ENCODE measurements at places on chromosomes 1 and 21.

DNA sequence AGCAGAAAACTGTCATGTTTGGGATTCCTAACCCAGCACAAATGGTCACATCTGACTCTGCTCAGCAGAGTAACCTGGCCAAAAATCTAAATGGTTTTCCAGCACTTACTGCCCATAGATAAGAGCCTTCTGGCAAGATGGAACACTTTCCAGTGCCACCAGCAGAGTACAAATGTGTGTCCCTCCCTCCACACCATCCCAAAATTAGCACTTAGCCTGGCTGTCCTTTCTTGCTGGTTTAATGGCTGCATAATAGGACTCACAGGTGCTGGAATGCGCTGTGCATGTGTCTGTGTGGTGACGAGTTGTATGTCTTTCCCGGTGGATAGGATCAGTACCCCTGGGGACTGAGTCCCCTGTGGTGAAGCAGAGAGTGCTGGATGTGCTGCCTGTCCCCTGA, 49.8 kb upstream of the GJB5 start:
- no peak for DNase-seq

DNA sequence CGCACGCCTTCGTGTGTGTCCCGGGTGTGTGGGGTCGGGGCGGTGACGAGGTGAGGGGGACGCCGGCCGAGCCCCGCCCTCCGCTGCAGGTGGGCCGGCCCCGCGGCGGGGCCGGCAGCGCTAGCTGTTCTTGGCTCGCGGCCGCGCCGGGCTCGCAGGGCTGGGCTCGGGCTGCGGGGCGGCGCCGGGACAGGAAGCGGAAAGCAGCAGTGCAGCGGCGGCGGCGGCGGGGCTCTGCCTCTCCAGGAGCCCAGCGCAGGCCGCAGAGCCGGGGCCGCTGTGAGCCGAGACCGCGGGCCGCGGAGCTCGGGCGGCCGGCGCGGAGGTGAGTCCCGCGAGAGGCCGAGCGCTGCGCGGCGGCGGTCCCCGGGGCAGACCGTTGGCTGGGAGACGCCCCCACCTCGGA, at the start of gene VANGL1:
Gene VANGL1 (plus strand): TSS at position 209 of the 406 bp plus-strand sequence. CDS start 9,444 bp downstream, outside the sequence.
- DNase-seq, result peak; percentile 25

DNA sequence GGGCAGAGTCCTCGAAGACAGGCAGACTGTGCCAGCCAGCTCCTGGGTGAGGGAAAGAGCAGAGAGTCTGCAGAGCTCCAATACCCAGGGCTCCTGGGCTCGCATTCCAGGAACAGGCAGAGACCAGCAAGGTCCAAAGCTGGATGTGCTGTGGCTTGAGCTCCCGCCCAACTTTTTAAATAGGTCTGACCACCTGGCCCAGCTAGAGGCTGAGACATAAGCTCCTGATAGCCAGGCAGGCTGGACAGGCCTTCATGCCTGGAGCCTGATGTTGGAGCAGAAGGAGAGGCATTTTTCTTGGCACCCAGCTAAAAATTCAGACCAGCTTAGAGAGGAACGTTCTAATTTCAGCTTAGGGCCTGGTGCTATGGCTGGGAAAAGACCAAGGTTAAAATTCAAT, 178.4 kb upstream of the TMEM51 start:
- DNase-seq, result no peak

- no peak for DNase-seq
These were observed 13.4 kb upstream of the FTCD start for GRCh38 chr21:46168659-46169386.

DNA sequence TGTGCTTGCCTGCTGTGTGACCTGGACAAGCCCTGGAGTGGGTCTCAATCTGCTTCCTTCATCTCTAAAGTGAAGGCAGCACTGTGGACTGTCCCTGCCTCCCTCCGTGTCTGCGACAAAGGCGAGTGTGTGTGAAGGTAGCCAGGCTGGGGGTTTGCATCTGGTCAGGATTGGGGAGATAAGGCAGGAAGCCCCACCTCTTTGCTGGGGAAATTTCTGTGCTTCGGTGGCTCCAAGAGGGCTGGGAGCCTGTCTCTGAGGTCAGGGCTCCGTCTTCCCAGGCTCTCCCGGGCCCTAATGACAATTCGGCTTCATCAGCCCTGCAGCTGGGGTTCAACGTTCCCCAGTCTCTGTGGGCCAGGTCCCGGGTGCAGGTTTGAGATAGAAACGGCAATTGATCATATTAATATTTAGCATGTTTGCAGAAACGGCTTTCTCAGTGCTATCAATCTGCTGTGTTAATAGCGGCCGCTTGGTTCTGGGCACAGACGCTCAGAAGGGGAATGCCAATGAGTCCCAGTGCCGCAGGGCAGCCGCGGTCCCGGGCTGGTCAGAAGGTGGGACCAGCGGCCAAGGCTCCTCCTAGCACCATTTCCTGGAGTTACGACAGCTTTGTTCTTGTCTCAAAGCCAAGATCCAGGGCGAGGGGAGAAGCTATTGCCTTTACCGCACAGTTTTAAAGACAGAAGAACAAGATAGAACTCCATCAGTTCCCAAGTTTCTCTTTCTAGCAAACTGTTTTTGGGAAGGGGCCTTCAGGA, 105.7 kb downstream of the PRDM16 start:
- no peak for DNase-seq

GRCh38 chr1:225464851-225465792, 37.3 kb upstream of the LBR start:
- DNase-seq, result no peak

DNA sequence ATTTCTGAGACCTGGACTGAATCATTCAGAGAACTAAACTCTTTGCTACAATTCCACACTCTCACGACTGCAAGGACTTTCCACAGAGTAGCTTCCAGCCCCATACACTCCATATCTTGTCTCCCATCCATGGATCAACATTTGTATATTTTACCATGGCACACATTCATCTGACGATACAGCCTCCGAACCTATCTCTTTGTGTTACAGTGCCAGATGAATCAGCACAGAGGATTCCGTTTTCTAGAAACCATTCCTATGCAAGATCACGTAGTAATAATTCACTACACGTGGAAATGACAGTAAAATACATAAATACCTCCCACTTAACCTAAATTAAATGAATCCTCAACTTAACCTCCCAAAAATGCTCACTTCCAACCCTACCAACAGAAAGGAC, 110.0 kb upstream of the PRDX6 start:
- no peak for DNase-seq

GRCh38 chr1:6029351-6029750, 16.3 kb upstream of the KCNAB2 start:
- DNase-seq, result no peak

DNA sequence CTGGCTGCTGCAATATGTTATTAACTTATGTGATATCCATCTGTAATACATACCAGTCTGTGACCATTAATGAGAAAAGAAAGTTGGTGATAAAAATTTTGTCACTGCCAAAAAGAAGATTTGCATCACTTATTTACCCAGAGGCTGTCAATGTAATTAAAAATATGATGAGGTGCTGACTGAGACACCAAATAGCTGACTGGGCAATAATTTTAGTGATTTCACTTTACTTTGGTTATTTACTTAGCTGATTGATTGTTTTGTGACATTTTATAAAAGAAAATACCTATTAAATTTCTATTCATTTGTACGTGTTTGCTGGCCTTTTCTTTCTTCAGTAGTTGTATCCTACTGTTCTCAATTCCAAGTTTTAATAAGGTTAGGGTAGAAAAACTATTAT, 139.2 kb downstream of the HLX start:
- DNase-seq, result no peak

GRCh38 chr1:77994117-77994705, 10.5 kb upstream of the DNAJB4 start:
- DNase-seq, result no peak

DNA sequence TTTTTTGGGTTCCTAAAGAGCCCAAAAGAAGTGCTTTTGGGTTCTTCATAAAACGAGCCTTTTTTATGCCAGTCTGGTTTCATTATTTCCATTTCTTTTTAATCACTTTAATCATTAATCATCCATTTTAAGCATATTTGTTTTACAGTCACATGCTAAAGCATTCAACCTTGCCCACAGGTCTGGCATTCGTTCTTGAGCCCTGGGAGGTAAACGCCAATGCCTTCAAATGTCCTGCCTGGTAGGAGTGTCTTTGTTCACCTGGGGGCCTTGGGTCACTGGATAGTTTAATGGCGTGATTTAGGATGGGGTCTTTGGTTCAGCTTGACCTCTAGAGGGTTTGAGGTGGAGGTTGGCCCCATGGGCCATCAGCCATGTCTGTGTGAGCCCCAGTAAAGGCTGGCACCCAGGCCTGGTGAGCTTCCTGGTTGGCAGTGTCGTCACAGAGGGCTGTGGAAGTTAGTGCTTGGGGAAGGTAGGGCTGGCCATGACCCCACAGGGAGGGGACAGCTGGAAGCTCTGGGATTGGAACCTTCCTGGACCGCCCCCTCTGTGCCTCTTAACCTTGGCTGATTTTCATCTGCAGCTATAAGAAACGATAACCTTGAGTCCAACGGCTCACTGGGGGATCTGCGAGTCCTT, 20.2 kb downstream of the C1orf174 start:
- no peak for DNase-seq

- DNase-seq, result peak; percentile 20
These were observed 114.3 kb upstream of the ZNF678 start for GRCh38 chr1:227449051-227449450.

DNA sequence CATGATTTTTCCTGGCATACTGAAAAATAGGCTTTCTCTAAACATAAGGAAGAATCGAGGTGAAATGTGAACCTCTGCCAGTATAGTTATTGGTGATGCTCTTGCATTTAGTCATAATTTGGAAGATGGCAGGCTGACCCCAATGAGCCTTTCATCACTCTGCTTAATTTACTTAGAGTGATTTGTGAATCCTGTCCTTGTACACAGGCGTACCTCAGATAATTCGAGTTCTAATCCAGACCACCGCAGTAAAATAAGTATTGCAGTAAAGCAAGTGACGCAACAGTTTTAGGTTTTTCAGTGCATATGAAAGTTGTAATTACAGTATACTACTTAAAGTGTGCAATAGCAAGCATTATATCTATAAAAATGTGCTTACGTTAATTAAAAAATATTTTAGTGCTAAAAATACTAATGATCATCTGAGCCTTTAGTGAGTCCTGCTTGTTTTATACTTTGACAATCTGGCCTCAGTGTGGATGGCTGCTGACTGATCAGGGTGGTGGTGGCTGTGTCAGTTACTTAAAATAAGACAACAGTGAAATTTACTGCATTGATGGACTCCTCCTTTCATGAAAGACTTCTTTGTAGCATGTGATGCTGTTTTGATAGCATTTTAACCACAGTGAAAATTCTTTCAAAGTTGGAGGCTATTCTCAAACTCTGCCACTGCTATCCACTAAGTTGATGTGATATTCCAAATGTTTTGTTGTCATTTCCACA, 1.7 kb downstream of the PKNOX1 start:
- no peak for DNase-seq
